Iris pigment epithelial cell (primary cell): ENCODE measurements at places on chromosomes 16 and 17.

GRCh38 chr16:65524231-65524630, 402.4 kb upstream of the CDH11 start:
- DNase-seq = no peak

DNA sequence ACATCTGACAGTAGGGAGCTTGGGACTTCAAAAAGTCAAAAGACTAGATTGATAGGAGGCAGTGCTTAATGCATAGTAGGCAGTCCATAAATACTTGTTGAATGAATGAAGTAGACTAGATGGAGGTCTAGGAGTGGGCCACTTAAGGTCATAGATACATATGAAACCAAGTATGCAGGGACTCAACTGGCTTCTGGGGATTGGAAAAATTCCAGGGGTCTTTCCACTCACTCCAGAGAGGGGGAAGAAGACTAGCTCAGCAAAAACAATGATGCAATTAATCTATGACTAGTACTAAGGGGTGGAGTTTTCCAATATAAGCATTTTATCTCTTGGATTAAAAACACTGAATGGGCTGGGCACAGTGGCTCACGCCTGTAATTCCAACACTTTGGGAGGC, 298.3 kb upstream of the XYLT1 start:
- no peak for DNase-seq

- DNase-seq = no peak
Observed at GRCh38 chr16:59260892-59261291, 526.8 kb upstream of the GOT2 start.

GRCh38 chr16:83138976-83139690, 512.4 kb downstream of the CDH13 start:
- no peak for DNase-seq

- peak; percentile 87 for DNase-seq
Observed at GRCh38 chr17:80575057-80575875, 30.6 kb downstream of the RPTOR start.

GRCh38 chr16:4381935-4382794, 10.5 kb downstream of the VASN start:
- no peak for DNase-seq

GRCh38 chr16:69267633-69268032, 43.5 kb upstream of the VPS4A start:
- DNase-seq = no peak

GRCh38 chr16:27242868-27243590, 25.5 kb downstream of the NSMCE1 start:
- peak; percentile 98 for DNase-seq

GRCh38 chr16:72590151-72590937, 418.4 kb upstream of the PMFBP1 start:
- DNase-seq = no peak

DNA sequence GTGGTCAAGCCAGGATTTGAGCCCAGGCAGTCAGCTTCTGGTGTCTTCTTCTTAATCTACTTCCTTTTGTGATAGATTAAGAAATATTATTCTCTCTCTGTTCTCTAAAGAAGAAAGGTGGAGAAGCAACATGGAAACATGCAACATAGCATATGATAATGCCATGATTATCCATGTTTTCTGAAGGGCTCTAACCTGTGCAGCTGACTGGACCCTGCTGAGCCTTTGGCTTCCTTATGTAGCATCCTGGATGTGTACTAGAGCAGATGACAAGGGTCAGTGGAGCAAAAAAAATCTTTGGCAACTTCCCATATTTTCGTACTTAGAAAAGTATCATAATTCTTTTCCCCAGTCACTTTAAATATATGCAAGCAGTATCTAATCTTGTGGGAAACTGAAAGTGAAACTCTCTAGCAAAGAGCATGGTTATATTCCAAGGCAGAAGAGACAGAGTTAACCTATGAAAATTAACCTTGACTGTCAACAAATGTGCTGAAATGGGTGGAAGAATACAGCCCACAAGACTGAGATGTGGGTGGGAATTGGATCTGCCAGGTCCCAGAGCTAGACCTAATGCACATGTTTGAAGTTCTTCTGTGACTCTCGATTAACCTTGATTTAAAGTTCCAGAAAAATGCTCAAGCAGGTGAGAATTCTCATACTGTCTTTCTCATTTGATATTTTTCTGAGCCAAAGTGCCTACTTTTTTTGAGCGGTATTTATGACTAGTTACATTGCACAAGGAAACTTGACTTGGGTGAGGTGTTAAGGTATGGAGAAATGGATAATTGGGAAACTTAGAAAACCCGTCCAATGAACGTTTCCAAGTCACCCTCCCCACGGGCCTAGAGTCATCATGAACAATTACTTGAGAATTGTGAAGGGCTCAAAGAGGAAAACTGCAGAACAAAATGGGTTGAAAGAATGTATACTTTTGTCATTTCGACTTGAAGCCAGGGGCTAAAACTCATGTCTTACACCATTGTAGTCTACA, 248.6 kb downstream of the FTO start:
- peak; percentile 70 for DNase-seq

DNA sequence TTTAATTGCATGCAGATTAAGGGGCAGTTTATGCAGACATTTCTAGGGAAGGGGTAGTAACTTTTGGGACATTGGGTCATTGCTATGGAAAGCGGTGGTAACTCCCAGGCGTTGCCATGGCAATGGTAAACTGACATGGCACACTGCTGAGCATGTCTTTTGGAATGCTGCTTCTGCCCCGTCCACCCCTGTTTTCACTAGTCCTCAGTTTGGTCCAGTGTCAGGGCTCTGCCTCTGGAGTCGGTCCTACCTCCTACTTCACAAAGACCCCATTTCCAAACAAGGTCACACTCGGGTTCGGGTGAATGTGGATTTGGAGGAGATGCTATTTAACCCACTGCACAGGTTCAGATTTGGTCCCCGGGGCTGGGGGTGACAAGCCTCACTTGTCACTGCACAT, 2.9 kb downstream of the IL34 start:
- DNase-seq = no peak

- DNase-seq = no peak
Observed at GRCh38 chr16:54787045-54787444, 143.6 kb upstream of the IRX5 start.

- DNase-seq = no peak
Observed at GRCh38 chr16:56319376-56319775, 106.0 kb downstream of the AMFR start.

DNA sequence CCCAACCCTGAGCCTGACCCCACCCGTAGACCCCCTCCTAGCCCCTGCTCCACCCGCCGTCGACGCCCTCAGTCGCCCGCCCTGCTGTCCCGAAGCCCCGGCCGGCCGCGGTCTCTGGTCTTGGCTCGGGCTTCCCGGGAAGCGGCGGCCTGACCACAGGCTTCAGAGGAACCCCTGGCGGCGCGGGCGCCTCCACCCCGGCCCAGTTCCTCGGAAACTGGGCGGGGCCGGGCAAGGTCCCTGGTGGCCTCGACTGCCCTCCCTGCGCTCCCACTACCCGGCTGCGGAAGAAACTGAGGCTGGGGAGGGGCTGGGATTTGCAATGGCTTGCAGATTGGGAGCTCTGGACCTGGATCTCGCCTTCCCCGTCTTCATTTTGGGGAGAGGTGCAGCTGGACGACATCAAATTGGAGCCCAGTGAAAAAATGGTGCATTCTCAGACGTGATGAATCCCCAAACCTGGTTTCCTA, 692 bp upstream of the SOCS1 start:
- DNase-seq = peak; percentile 59

GRCh38 chr16:27618606-27619327, 68.8 kb downstream of the KATNIP start:
- DNase-seq = peak; percentile 50

- DNase-seq = no peak
Observed at GRCh38 chr16:66801320-66802105, at the start of gene TERB1. Gene TERB1 (minus strand): TSS chr16:66801584. CDS start chr16:66796798, 4,786 bp downstream.

DNA sequence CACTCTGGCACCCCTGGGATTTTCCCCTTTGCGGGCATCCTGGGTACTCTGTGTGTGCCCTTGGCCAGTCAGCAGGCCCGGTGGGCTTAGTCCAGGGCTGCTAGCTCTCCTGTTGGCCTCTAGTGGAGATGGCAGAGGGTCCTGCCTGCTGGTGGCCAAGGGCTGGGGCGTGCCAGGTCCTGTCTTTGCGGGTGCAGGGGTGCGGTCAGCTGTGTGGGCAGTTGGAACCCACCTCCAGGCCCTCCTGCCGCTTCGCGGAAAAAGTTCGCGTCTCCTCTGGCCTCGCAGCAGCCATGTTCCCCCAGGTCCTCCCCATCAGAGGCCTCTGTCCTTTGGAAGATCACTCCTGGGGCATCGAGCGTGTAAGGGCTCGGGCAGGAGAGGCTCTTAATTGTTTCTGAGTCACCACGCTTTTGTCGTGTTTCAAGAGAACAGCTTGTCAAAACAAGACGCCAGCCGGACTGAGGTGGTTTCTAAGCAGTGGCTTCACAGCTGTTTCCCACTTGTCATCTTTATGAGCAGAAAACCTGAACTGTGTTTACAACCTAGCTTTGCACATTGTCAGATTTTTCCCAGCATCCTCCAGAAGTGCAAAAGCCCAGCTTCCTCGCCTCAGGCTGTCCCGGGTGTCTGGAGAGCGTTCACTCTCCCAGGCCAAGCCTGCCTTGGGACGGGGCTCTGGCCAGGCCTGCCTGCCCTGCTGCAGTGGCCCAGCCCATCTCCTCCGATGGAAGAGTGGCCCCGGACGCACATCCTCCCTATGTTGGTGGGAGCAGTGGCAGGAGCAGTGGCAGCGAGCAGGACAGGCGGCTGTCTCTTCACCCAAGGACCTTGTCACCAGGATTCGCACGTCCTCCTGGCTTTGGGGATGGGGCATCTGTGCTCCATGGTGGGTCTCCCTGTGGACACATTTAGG, 5.0 kb upstream of the DNASE1L2 start:
- no peak for DNase-seq

DNA sequence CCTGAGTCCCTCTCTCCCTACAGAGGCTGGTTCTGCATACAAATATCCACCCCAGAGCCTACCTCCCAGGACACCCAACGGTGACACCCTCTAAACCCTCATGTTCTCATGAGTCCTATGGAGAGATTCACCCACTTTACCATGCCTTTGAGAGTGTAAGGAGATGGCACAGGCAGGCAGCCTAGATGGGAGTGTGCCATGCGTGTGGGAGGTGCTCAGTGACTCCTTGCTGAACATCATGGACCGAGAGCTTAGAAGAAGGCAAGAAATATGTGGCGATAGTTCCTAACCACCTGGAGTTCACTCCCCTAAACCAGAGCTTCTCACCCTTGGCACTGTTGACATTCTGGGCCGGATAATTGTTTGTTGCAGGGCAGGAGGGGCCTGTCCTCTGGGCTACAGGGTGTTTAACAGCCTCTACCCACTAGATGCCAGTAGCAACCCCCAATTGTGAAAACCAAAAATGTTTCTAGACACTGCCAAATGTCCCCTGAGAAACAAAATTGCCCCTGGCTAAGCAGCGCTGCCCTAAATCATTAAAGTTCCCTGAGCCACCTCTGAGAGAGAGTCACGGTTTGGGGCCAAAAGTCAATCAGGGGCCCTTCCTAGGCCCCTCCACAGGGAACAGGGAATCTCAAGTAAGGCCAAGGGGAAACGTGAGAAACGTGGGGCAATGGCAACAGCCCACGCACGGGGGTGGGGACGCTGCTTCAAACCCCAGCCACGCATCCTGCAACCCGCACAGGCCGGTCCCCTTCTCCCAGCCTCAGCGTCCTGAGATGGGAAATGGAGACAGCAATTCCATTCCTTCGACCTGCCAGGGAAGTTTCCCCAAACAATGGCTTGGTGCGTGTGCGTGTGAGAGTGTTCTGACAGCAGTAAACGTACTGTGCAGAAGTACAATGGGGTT, 66.8 kb downstream of the C16orf78 start:
- no peak for DNase-seq

DNA sequence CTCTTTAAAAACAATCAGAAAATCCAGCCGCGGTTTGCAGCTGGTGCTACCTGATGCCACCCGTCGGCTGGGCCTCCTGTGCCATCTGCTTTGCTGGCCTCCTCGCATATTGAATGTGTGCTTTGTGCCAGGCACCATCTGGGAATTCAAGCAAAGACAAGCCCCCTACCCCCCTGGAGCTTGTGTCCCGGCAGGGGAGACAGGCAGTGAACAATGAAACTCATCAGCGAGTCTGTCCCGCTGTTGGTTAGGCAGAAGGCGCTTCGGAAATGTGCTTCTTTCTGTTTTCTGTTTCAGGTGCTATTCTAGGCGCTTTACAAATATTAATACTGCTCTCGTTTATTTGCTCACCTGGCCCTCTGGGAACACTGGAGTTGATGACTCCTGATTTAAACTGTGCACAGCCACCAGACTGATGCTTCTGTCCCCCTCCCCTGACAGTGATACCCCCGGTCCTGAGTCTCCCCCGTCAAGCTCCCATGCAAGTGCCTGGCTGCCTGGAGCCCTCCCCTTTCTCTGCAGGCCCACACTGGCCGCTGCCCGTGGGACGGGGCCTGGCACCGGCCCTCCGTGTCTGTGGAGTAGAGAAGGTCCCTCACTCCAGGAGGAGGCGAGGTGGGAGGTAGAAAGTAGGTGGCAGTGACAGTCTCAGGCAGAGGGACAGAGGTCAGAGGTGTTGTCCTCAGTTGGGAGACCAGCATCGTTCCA, 126.1 kb upstream of the PLCG2 start:
- DNase-seq = no peak
